ENCODE measurements at places on chromosomes 1 and 21.
A peak's percentile ranks its signal among the peaks of the same experiment; 100 is the strongest.

DNA sequence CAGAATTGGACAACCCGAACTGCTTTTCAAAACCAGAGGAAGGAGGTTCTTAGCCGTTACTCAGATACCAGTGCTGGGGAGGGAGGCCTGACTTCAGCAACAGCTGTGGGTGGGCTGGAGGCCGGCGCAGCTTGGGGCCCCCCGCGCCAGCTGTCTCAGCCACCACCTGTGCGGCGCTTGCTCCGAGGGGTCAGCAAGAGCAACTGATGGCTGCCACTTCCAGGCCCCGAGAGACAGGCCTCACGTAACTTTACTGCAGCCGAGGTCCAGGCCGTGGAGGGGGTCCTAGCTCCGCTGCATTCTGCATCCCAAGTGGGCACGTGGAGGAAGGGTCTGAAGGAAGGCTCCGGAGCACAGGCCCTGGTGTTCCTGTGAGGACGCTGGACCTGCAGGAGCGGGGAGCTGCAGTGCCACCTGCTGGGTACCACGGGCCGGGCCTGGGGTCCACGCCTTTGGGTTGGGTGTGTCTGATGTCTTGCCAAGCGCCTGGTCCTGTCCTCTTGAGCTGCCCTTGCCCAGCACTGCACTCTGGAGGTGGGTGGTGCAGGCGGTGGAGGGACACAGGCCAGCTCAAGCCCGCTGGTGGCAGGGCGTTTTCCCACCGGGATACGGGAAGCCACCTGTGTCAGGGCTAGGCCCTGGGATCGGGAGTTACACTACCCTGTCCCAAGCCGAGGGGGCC is 9.8 kb downstream of the THAP3 start:
- peak; percentile 67 for DNase-seq

DNA sequence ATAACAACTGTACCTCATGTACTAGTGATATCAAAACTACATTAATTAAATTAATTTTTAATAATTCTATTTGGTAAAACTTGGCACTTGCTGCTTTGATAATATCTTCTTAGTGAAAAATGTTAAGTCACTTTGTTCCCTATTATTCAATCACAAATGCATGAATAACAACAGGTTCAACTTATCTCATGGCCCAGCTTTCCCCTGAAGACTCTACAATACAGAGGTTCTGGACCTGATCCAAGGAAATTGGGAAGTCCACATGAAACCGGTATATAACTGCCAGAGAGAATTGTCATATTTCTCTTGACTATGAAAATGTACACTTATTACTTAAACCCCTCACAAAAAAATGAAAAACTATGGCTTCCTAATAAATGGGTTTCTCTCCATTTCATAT is 33.9 kb upstream of the PTPRC start:
- no peak for DNase-seq

DNA sequence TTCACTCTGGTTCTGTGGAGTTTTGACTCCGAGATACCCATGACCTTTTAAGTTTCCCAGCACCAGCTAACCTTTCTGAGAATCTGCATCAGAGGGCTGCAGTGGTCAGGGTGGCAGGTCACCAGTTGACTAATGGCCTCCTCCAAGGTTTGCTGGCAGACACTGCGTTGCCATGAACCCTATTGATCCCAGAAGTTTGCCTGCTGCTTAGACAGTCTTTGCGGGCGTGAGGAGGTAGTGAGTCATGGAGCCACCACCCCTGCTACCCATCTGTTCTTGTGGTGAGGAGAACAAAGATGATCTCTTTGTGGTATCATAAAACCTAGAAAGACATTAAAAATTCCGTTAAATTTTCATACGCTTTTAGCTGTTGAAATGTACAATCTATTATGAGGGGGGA is 180.4 kb downstream of the FGGY start:
- peak; percentile 80 for DNase-seq

GRCh38 chr21:28111151-28111619 is 881.5 kb downstream of the LTN1 start:
- DNase-seq: no peak

DNA sequence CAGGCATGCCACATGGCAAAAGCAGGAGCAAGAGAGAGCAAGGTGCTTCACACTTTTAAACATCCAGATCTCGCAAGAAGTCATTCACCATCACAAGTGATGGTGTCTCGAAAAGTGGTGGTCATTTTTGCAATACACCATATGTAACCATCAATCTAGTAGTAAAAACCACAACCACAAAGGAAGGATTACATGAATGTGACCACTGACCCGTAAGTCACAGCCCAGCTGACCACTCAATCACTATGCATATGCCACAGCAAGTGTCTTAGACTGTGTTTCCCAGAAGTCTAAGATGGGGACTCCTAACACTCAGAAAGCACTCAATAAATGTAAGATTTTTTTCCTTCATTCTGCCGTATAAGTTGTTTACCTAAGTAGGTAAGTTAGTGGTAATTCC is 76.9 kb downstream of the FH start:
- no peak for DNase-seq

- no peak for DNase-seq
These were observed 94.3 kb downstream of the DIRAS3 start for GRCh38 chr1:67956116-67956515.

- no peak for DNase-seq
These were observed 55.8 kb downstream of the SLC9A1 start for GRCh38 chr1:27099135-27099586.

DNA sequence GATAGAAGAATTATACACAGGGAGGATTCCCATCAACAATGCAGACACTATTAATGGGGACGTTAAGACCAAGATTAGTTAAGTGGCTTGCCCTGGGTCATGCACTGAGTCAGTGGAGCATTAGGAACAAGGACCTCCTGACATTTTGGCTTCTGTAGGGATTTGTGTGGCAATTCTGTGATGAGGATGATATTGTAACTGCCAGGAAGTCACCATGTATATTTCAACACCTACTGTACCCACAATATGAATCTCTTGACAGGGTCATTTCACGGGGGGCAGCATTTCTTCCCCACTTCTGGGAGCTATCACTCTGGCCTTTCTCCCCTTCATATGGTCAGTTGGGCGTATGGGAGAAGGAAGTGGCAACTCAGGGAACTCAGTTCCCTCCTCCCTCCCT is 134.9 kb downstream of the RUNX1 start:
- no peak for DNase-seq

DNA sequence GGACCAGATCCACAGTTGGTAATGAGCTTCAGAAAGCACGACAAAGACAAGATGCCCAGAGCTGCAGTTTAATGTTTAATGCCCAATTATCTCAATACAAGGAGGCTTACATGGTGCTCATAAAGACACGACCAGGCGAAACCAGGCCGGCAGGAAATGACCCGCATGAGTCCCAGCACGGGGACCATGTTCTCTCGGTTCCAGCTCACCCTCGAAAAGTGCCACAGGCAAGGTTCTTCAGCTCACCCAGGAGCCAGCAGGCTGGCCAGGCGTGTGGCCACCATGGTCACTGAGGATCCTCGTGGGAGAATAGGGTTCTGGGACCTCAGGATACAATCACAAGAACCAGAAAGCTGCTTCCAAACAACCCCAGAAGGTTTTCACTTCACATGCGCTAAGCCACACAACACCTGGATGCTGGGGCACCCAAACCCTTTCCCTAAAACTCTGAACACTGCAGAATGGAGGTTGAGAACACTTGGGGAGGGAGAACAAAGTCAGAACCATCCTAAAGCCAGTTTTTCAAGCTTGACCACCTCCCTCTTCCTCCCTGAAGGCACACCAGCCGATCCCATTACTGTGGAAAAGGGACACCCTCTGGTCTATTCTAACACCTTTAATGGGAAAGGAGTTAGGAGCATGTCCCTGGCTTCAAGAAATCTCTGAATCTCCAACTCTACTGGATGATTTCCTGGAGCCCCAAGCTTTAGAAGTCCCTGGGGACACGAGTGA is 22.6 kb upstream of the ASAP3 start:
- no peak for DNase-seq

DNA sequence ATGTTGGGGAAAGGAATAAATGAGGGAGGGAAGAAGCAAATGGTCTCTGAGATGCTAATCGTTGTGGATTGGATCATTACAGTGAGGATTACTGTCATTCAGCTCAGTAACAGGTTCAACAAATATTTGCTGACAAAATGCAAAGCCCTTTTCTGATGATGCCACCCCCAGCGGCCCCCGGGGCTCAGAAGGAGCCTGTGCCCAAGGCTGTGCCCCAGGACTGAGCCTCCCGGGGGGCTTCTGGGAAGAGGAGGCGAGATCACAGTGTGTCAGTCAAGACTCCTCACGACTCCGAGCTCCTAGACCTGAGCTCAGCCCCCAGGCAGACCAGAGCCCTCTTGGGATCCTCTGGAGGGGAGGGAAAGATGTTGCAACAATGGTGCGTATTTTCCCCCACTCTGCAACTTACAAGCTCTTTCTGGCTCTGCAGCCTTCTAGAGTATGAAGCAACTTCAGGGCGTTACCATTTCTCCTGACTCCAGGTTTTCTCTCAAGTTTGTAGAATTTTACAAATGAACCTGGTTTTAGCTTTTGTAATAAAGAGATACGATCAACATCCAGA is 20.8 kb downstream of the EPHA8 start:
- no peak for DNase-seq

GRCh38 chr1:168379104-168379860 is 98.6 kb downstream of the TBX19 start:
- DNase-seq: no peak

DNA sequence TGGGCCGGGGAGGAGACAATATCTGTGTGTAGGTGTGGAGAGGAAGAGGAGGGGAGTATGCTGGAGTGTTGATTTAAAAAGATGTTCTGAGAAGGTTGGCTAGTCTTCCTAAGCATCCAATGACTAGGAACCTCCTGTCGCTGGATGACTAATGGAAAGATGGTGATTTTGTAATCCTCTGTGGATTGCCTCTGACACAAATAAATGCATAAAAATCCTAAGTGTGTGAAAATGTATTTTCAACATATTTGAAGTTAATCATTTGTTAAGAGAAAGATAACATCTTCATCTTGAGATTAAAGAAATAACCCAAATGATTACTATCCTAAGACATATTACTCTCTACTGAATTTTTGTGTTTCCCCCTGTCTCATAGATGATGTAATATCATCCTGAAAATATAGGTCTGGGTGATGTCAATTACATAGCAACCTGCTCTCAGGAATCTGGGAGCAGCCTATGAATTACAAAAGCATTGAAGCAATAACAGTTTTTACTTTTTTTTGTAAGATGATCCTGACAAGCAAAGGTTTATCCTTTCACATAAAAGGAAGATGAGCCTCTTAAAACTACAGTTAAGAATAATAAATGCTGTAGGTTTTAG is 220.5 kb upstream of the MAP1LC3C start:
- no peak for DNase-seq

- no peak for DNase-seq
These were observed 147.6 kb downstream of the NEK7 start for GRCh38 chr1:198304431-198304830.

DNA sequence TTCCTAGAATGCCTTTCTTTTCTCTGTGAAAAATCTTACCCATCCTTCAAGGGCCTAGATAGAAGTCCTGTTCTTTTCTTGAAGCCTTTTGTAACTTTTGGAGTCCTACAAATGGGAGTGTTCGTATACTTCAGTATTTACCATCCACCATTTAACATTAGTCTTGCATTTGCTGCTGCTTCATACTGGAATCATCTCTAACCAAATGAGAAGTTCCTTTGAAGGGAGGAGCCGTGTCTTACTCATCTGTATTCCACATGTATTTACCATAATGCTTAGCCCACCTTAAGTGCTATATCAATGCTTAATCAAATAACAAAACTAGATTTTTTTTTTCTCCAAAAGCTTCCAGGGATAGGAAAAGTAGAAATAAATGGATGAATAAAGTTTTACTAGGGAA is 7.1 kb downstream of the PRDX6 start:
- no peak for DNase-seq

- DNase-seq: no peak
These were observed 25.3 kb downstream of the TMEM51 start for GRCh38 chr1:15178571-15179484.

DNA sequence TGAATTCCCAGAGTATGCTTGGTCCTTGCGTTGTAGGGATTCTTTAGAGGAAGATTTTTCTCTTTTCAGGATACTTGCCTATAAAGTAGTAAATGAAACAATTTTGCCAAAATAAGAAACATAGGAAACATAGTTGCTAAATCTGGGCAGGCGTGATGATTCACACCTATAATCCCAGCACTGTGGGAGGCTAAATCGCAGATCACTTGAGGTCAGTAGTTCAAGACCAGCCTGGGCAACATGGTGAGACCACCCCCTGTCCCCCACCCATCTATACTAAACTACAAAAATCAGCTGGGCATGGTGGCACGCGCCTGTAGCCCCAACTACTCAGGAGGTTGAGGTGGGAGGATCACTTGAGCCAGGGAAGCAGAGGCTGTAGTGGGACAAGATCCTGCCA is 4.9 kb downstream of the ARV1 start:
- DNase-seq: no peak

DNA sequence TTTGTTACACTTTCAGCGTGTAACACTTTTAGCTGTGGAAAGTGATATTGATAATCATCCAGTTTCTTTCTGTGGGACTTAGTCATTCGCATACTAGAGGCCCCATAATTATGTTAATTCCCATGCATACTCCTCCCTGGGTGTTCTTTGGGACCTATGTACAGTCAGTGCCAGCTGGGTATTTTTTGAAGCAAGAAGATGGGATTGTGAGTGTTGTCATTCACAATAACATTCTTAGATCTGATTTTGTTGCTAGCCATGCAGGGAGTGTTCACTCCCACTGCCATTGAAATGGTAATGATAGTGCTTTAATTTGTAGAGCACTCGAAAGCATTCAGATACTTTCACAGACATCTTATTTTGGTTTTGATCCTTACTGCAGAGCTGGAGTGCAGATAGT is 11.6 kb downstream of the SARS1 start:
- DNase-seq: no peak

DNA sequence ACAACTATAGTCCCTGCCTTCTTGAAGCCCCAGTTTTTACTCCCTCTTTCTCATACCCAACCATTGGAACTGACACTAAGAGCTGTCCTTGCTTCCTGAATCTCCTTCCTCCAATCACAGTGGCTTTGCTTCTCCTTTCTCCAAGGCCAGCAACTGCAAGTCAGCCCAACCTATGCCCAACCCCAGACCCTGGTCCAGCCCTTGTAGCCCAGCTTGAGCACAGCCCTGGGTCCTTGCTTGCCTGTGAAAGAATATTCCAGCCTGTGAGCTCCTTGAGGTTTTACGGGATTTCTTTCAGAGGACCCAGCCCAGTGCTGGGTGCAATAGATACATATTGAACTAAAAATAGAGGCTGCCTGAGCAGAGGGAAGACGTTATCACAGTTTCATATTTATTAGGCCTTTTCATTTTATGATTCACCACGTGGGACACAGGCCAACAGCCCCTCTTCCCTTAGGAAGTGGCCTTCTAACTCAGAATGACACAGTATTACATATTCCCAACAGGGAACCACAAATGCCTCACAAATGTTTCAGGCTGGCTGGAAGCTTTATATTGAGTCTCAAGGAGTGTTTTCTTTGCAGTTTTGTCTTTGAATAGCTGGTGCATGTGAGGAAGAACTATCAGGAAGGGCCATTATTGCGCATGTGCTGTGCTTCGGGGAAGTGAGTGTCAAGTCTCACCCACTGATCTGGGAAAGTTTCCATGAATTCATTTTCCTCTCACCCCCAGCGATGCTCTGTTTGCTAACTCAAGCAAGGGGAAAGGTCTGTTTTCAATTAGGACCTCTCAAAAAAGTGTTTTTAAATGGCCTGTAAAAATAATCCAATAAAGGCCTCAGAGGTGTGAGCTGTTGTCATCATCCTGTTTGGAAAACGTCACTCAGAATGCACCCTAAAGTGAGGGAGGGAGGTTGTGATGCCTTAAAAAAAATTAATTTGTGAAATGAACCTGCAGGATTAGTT is 92.3 kb upstream of the NFIA start:
- no peak for DNase-seq

All from activated CD4-positive, alpha-beta memory T cell treated with anti-CD3 and anti-CD28 coated beads for 36 hours (primary cell).